T-helper 1 cell (primary cell): ENCODE measurements at places on chromosomes 5 and 9.
A peak's percentile ranks its signal among the peaks of the same experiment; 100 is the strongest.

DNA sequence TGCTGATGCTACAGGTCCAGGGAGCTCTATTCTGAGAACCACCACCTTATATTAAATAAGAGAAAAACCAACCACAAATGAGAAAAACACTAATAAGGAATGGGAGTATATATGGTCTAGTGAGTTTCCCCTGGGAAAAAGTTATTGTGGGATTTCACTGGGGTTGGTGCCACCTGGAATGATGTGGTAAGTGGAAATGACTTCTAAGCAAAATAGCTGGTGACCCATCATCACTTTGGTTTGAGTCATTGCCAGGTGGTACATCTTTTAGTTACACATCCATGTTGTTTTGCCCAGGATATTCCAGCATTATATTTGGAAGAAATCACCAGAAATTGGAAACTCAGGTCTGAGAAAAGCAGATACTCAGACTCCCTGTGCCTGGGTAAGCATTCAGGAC, 437.3 kb downstream of the DTWD2 start:
- no peak for DNase-seq

- no peak for DNase-seq
These were observed 57.7 kb upstream of the FRRS1L start for GRCh38 chr9:109224751-109225150.

DNA sequence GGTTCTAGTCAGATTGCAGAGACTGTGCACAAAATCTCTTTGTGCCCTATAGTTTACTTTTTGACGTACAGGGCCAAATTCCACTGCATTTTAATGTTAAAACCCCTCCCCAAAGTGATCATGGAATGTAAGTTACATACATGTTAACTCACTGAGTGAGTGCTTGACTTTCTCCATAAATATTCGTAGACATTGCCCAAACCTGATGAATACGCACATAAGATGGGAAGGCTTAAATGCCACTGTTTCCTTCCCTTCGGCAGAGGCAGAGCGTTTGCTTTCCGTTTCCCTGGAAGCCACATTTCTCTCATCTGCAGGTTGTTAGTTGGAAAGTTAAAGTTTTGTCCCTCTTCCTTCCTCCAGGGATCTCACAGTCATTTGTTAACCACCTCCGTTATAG, 286.2 kb downstream of the MCTP1 start:
- no peak for DNase-seq

DNA sequence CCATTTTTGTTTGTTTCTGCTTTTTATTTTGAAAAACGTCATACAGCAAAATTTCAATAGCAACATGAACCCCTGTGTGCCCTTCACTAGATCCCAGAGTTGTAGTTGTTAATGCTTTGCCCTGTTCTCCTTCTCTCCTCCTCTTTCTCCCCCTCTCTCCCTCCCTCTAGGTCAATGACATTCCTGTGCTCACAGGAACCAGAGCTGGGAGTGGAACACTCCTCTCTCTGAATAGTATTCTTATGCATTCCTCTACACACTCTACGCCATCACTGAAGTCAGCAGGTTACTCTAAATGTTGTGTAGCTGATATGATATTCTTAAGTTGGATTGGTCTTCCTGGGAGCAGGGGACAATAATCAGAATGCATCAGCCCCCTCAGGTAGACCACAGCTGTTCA, 243.4 kb downstream of the SYK start:
- DNase-seq: no peak

DNA sequence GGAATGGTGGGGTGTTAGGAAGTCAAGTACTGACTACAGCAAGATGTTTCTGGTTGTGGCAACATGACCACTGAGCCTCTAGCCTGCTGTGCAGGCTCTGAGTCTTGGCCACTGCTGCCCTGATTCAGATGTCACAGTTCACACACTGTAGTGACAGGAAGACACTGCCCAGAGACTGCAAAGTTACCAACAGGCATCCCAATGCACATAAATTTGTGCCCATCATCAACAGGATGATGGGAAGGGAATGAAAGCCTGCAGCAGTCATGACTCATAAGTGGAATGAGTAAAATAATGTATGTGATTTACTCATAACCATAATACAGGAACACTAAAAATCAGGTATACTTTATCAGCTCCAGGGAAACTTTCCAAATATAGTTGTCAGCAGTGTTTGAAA, 251.6 kb upstream of the HAPLN1 start:
- DNase-seq: no peak

DNA sequence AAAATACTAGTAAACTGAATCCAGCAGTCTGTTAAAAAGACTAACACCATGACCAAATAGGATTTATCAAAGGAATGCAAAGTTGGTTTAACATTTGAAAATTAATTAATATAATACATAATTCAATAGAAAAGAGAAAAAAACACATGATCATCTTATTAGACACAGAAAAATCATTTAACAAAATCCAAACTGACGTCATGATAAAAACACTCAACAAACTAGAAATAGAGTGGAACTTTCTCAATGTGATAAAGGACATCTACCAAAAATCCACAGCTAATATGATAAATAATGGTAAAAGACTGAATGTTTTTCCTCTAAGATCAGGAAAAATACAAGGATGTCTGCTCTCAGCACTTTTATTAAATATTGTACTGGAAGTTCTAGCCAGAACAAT, 40.4 kb upstream of the KCNIP1 start:
- no peak for DNase-seq

GRCh38 chr9:126472198-126472947, 141.4 kb upstream of the LMX1B start:
- no peak for DNase-seq

- DNase-seq: peak; percentile 31
These were observed 23.4 kb downstream of the HNRNPK start for GRCh38 chr9:83956436-83957247.

DNA sequence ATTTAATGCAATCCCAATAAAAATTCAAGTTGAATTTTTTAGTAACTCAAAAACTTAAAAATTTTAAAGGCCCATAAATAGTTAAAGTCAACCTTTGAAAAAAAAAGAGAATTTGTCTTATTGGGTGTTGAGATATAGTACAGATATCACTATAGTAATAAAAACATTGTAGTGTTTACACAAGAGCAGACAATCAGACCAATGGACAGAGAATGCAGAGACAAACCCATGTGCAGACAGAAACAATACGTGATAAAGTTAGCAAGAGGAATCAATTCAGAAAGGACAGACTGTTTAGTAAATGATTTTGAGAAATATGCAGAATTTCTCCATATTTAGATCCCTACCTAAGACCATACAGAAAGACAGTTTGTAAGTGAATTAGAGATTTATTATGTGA, 33.9 kb downstream of the GOLGA1 start:
- no peak for DNase-seq

DNA sequence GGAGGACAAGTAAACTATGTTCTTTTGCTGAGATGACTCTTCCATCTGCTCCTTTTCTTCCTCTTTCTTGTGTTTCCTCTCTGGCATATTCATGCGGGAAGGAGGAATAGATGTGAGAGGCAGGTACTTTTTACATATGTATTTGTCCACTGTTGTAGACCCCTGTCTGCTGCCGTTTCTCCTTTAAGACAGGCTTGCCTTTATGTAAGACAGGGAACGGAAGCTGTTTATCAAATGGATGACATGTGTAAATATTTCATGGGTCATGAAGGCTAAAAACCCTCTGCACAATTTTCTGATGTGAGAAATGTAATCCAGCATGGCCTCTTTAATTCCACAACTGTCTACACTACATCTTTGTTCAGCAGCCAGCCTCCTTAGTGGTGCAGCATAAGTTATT, 1525.5 kb upstream of the NUDT12 start:
- no peak for DNase-seq

DNA sequence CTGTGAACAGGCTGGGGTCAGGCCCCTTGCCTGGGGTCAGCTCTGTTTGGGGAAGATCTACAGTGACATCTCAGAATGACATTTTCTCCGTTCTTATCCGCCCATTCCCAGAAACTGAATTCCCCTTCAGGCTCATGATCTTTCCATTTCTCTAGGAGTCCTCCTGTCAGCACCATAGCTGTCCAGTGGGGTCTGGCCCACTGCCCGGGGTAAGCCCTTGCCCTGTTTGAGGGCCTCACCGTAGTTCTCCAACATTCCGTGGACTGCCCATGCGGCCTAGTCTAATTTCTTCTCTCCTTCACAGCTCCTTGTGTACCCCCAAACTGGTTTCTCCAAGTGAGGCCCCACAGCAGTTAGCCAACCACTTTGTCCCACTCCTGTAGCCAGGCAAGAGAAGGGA, 68.4 kb downstream of the ENTREP1 start:
- DNase-seq: no peak

- no peak for DNase-seq
These were observed 43.1 kb upstream of the RXRA start for GRCh38 chr9:134283111-134283515.

DNA sequence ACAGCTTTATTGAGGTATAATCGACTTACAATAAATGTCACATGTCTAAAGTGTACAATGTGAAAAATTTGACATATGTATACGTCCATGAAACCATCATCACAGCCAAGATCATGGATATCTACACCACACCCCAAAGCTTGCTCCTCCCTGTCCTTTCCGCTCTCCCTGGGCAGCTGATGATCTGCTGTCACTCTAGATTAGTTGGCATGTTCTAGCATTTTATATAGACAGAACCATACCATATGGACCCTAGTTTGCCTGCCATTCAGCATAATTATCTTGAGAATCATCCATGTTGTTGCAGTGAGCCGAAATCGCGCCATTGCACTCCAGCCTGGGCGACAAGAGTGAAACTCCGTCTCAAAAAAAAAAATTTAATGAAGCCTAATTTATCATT, 42.5 kb downstream of the ERGIC1 start:
- DNase-seq: no peak

DNA sequence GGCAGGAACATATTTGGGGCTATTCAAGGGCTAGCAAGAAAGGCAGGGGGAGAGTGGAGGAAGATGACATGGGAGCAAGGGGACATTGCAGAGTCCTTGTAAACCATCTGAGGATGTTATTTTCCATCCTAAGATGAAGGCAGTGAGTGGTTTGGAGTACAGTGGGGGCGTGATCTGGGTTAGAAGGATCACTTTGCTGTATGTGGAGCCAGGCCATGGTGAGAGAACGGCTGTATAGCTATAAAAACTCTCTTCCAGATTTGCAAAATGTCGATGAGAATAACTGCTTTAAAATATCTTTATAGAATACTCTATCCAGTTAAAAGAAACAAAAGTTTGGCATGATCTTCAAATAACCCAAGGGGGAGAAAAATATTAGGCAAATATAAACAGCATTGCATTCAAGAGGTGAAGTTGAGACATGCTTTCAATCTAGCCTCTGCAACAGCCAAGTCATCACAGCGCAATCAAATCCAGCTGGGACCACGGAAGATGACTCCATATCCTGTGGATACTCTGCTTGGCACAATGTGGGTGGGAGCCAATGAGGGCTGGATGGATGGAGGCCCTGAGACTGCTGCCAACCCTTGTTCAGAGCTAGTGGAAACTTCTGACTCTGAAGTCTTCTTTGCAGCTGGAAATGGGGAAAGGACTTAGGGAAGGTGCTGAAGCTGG, 111.5 kb upstream of the BASP1 start:
- DNase-seq: no peak

DNA sequence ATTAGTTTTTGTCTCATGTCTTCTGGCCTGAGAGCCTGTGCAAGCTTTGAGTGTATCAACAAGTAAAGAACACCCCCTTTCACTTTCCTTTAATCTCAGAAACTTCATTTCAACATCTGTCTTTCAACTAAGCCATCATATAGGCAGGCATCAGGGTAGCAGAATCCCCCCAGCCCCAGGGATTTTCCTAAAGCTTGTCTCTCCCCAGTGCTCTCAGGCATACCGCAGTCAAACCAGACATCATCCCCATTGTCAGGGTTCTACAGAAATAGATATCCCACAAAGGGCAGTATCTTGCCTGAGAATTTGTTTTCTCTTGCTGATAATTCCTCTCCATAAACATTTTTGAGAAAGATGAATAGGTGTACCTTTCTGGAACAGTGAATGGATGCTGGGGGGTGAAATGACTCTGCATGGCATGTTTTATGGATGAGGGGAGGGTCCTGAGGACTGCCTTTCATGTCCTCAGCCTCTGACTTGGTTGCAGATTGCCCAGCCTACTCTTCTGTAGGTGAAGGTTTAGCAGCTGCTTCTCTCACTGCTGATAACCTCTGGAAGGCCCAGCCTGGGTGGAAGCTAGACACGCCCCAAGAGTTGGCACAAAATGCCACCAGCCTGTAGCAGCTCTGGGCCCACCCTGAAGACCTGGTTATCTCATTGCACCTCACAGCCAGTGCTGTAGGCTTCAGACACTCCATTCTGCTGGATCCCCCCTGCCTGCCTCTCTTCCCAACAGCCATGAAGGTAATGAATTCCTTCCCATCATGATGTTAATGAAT, 20.5 kb upstream of the SHB start:
- DNase-seq: no peak

GRCh38 chr9:77218612-77219011, 41.3 kb downstream of the VPS13A start:
- no peak for DNase-seq

DNA sequence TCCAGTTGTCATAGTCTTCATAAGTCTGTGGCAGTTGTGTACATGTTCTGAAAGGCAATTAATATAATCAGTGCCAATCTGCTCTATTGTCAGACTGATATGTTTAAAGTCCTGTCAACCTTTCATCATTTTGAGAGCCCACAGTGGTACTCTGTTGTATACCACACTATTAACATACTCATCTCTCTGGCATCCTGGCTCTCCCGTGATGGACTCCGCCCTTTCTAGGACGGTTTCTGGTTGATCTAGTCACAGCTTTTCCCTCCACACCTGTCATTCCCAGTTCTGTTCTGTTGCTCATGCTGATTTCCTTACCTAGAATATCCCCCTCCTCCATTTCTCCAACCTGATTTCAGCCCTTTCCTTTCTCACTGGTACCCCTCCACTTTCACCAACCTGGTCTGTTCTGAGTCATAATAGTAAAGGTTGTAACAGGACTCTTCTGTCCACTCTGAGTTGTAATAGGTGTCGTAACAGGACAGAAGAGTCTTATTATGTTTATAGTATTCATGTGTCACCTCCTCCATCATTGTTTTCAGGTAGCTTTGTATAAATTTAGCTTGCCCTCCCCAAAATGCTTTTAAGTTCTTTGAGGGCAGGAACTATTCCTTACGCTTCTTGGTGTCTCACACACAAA, 4.1 kb downstream of the PTCD2 start:
- no peak for DNase-seq

DNA sequence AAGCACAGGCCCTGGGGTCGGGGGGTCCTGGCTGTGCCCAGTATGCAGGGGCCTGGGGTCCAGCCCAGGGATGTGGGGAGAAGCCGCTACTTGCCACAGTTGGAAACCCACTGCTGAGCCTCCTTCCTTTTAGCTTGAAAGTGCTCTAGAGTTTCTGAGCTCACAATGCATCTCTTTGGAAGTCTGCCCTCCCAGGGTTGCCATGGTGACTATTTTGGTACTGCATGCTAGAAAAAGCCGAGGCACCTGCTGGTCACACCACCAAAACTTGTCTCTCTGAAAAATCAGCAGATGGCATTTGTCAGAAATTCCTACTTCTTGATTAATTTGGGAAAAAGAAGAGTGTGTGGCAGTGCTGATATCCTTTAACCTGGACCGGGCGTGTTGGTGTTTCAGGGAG, 151.8 kb downstream of the SEC61B start:
- DNase-seq: no peak

GRCh38 chr9:86201474-86202337, 57.8 kb downstream of the C9orf153 start:
- DNase-seq: no peak
